ENCODE measurements at places on chromosomes 12 and 14.

GRCh38 chr12:49635036-49635435 is 11.7 kb downstream of the PRPF40B start:
- no peak for DNase-seq

DNA sequence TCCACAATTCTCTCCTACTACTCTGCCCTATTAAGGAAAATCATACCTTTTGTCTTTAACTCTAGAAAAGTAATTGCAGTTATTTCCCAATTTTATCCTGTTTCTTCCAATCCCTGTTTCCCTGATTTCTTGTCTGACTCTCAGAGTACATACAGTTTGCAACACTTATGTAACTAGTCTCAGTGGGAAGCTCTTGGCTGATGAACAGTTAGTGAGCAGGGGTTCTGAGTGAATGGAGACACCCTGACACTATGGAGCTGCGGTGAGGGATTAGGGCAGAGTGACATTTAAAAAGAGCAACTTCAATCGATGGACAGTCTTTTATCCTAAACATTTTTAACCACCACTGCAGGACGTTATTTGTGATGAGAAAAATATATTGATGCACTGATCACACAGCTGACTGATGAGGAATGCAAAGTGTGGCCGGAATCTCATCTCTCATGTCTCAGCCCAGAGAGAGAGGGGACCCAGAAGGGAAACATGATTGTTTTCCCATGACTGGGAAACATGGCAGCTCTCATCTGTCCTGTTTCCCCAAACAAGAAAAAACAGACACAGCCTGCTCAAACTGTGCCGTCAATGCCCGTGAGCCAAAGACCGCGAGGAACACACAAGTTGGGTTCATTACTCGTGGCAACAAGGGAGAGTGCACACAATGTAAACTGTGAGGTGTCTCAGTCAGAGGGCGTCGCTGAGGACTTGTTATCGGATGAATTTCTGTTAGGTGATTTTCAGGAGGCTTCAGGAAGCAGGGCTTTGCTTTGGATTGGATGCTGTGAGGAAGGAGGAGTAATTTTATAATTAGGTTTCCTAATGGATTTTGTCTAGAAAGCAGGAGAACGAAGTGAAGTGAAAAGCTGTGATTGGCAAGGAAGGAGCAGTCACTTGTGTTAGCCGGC is 5.2 kb upstream of the SLC6A13 start:
- no peak for DNase-seq

GRCh38 chr14:72416081-72416849 is 477.6 kb downstream of the DPF3 start:
- DNase-seq = no peak

DNA sequence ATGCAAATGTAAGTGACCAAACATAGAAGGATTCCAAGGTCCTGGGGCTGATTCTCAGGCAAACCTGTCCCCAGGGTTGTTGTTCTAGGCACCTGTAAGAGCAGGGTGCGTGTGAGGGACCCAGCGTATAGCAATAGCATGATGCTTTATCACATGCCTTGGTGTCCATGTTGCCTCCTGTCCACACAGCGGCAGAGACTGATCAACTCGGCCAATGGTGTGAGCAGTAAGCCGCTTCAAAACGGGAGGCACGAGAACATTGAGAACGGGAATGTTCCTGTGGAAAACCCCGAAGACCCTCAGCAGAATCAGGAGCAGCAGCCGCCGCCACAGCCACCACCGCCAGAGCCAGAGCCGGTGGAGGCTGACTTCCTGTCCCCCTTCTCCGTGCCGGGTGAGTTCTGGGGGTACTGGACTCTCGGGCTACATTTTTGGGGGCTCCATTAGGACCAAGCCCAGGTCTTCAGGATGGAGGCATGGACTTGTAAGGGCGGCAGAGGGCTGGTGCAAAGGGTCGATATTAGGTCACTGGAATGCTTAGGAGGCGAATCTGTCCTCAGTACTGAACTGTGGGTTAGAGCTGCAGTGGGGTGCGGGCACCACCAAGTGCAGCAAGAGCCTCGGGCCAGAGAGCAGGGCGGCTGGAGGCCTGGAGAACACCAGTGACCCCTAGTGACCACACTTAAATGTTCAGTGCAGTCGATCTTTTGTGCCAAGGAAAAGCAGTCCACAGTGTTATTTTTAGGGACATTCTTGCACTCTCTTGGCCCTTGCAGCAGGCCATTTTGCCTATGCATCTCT is 57.2 kb upstream of the RIN3 start:
- DNase-seq = no peak

GRCh38 chr12:112447106-112447505 is 28.4 kb downstream of the PTPN11 start:
- DNase-seq = no peak

DNA sequence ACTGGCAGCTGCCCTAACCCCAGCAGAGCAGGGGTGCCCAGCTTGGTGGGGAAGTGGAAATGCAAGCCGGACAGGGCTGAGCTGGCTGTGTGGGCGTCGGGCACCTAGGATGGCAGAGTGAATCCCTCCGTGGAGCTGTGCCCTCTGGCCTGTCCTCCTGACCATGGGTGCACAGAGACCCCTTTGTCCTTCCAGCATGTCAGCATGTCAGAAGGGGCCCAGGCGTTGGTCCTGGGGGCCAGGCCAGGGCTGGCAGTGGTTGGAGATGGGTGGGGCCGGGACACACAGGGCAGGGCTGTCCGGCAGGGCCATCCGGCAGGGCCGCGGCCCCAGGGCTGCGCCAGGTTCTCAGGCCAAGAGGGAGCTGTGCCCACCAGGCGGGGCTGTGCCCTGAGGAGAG is 8.8 kb upstream of the TEX22 start:
- no peak for DNase-seq

GRCh38 chr14:103808403-103809001 is 38.9 kb downstream of the PPP1R13B start:
- DNase-seq = peak; percentile 63

- DNase-seq = no peak
These were observed 8.0 kb downstream of the RAN start for GRCh38 chr12:130879781-130880389.

GRCh38 chr14:97536421-97536820 is 739.2 kb downstream of the VRK1 start:
- no peak for DNase-seq

DNA sequence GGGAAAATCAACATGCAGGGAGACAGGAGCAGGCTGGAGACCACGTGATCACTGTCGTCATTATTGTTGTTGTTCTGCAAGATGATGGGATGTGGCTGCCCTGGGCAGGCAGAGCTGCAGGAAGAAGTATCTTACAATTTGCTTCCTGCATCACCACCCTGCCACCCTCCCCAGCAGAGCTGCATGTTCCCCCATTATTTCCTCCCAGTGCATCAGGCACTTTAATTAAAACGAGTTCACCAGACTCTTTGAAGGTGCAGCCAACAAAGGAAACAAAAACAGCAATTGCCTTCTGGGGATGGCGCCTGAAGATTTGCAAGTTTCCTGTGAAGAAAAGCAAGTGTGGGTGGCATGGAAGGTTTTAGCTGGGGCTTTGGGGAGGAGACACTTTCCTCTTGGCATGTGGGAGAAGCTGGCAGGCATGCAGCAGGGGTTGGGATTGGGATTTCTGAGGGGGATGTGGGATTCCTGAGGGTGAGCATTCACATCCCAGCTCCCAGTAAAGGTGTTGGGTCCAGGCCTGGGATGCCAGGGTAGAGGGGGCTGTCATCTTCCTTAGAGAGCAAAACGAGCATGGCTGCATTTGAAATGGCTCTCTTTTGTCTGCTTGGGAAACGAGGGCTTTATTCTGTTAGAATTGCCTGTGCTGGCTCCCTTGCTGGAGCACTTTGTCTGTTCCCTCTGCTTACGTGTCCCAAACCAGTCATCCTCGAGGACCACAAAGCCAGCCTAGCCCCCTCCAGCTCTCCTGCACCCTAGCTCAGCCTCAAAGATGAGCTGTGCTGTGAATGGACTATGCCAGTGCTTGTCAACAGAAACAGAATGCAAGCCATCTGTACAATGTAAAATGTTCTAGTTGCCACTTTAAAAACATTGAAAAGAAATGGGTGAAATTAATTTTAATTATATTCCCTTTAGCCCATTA is 11.5 kb upstream of the C14orf132 start:
- no peak for DNase-seq

GRCh38 chr12:46131732-46132469 is 136.9 kb downstream of the SLC38A1 start:
- no peak for DNase-seq

DNA sequence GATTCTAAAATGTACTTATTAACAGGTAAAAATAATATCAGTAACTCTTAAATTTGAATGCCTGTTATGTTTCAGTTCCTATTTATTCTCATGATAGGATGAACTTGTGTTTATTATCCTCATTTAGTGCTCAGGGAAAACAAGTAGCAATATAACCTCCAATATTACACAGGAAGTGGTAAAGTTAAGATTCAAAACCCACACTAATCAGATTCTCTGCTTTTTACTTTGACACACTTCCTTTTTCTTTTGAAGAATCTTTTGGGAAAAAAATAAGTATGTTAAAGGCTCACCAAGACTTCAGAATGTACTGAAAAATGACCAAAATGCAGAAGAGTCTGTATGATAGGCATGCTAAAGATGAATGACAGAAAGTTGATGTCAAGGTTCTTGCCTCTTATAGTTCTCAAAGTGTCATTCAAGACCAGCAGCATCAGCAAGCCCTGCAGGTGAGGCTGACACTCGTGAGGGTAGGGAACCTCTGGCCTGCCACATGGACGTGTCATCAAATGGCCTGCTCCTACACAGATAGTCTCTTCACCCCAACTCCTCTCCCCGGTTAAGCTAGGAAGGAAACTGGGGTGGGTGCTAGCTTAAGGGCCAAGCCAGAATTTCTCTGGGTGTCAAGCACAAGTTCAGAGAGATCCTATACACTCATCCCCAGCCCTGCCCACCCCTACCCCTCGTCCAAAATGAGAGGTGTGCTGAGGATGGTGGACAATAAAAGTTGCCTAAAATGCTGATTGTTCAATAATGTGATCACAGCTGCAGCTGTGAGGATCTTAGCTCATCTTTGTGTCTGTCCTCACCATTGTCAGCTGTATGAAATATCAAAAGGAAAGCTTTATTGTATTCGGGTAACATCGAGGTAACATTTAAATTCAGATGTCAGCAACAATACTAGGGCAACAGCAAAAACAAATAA is 6.3 kb downstream of the TBPL2 start:
- DNase-seq = no peak

DNA sequence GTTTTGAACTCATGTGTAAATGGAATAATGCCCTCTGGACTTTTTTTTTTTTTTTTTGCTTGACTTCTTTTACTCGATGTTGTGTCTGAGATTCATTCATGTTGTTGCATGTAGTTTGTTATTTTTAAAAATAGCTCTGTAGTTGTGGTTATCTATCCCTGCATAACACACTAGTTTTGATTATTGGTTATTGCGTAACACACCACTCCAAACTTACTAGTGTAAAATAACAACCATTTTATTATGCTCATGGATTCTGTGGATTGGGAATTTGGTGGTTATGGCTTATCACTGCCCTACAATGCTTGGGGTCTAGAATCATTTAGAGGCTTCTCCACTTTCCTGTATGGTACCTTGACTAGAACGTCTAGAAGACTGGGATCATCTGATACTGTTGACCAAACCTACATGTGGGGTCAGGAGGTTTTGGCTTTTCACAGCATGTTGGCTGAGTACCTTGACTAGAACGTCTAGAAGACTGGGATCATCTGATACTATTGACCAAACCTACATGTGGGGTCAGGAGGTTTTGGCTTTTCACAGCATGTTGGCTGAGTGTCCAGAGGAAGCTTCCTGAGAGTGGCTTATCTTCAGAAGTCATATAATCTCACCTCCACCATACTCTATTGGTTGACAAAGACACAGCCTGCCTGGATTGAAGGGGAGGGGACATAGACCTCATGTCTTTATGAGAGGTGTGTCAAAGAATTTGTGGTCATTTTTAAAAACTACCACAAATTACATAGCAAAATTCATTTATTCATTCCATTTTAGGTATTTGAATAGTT is 11.6 kb downstream of the VRK1 start:
- no peak for DNase-seq

DNA sequence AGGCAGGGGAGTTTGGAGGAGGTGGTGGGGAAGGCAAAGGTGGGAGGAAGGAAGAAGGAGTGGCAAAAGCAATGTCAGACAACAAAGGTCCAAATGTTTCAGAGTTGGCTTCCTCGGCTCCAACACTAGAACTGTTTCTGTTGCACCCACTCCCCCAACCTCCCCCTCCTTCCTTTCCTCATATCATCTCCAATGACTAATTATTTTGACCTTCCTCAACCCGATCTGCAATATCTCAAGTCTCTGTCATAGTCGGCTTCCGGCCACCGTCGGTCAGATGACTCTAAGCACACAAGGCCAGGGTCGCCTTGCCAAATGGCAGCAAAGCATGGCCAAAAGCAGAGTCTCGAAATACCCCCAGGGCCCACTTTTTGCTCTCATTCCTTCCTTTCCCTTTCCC is 637.0 kb upstream of the TBX3 start:
- no peak for DNase-seq

DNA sequence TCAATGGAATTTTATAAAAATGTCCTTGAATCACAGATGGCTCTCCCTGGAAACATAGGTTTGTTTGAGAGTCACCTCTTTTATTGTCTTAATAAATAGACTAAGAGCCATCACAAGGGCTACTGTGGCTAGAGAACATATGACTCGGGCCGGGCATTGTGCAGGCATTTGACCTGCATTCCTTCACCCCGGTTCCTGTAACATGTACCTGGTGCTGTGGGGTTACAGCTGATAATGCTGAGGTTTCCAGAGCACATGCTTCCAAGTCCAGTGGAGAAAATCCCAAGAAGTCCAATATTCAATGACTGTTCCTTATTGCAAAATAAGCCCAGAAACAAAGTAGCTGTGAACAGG is 1.0 kb upstream of the ACACB start:
- DNase-seq = no peak

DNA sequence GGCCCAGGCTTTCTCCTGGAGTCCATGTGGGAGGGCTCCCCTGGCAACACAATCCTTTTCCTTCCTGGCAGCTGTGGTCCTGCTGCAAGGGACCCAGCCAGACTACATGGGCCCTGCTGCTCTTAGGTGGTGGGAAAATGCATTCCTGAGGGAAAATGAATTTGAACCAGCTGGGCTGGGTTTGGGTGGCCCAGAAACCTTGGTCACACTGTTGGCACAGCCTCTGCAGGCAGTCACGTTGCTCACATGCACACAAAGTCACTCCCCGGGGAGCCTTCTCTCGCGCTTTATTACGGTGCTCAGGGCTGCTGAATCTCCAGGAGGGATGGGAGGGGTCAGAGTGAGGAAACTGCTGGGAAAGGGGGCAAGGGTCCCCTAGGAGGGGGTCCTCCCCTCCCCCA is 17.2 kb downstream of the PLEKHG3 start:
- no peak for DNase-seq

Data from stimulated activated CD4-positive, alpha-beta T cell treated with anti-CD3 and anti-CD28 coated beads, Interleukin-4, amount 100 ng/mL, for 48 hours (primary cell).